Activated naive CD4-positive, alpha-beta T cell treated with anti-CD3 and anti-CD28 coated beads, Interleukin-2, amount 50 U/mL, for 72 hours (primary cell): ENCODE measurements at places on chromosomes 3 and 15.

DNA sequence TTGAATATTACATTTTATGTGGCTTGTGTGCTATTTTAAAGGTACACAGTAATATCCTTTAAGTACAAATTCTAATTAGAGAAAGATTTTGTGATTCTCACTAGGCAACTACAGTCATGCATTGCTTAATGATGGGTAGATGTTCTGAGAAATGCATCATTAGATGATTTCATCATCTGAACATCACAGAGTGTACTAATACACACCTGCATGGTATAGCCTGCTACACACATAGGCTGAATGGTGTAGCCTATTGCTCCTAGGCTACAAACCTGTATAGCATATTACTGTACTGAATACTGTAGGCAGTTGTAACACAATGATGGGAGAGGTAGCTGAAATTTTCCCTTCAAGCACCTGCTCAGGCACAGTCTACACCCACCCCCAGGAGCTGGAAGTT is 217.4 kb upstream of the EOMES start:
- no peak for DNase-seq

- DNase-seq = no peak
These were observed 288.6 kb downstream of the UACA start for GRCh38 chr15:70474471-70475406.

DNA sequence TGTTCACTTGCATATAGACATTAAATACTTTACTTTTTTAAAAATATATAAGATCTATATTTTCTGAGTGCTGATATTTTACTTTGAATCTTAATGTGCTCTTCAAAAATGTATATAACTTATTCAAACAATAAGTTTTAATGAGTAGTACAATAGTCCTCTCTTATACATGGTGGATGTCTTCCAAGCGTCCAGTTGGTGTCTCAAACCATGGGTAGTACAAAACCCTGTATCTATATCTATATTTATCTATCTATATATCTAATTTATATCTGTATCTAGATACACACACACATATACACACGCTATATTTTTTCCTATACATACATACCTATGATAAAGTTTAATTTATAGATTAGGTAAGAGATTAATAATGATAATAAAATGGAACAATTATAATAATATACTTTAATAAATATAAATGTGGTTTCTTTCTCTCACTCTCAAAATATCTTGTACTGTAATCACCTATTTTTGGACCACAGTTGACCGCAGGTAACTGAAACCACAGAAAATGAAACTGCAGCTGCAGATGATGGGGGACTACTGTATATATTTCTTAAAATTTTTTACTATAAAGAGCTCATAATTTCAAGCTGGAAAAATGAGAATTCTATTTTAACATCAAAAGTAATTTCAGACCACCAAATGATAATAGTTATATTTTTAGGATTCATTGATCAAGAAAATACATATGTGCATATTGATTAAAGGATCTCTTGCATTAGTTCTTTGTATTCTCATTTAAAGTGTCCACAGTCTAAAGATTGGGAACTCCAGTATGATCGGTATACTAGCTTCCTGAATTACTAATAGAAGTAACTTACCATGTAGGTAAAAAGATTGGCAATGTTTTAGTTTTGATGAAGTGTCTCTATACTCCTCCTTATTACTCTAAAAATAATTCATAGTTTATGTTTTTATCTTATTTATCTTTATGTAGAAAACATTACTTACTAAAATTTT is 215.1 kb upstream of the MLF1 start:
- no peak for DNase-seq

DNA sequence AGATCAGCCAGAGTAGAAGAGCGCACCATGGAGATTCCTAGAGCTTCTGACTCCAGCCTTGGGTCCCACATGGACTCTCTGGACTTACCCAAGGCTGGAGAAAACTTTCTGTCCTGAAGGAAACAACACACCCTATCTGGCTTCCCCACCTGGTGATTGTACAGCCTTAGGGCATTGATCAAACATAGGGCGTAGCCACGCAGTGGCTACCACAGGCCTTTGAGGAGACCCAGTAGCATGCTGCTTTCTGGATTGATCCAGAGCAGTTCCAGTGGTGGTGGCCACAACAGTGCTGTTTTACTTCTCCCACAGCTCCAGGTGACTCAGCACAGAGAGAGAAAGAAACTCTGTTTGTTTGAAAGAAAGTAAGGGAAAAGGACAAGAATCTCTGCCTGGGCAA is 23.5 kb downstream of the PYDC2 start:
- DNase-seq = no peak

GRCh38 chr3:133965013-133965570 is 64.6 kb downstream of the SLCO2A1 start:
- no peak for DNase-seq

- DNase-seq = no peak
These were observed 139.9 kb downstream of the DTWD1 start for GRCh38 chr15:49760749-49761148.

- DNase-seq = no peak
These were observed 125.9 kb upstream of the PHLDB2 start for GRCh38 chr3:111733154-111733553.

DNA sequence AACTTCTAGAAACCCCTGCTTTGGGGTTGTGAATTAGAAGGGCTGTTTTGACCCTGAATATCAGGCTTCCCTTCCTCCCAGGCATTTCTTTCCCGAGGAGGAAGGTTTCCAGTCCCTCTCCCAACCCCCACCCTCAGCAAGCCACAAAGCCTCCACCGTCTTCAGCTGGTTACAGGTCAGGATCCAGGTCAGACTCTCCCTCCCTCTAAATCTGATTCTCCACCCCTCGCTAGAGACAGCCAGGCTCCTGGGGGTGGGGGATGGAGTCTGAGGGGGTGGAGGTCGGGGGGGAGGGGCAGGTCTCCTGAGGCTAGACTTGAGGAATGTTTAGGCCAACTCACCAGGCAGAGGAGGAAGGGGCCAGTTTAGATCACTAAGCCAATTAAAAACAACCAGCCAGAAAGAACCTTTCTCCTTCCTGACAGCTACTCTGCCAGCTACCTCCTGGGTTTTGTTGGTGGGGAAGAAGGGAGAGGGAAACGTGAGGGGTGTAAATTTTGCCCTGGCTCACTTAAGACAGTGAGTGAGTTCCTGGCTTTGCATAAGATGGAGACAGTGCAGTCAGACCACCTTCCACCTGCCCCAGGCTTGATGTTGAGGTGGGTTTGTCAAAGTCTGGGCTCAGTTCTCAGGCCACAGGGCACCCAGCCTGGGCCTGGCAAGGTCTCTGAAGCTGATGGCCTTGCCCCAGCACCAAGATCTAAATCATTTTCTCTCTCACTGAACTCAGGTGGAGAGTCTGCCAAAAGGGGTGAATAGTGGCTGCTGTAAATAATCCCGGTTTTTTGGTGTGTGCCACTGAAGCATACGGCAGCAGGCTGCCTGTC is 19.5 kb downstream of the BMF start:
- no peak for DNase-seq

DNA sequence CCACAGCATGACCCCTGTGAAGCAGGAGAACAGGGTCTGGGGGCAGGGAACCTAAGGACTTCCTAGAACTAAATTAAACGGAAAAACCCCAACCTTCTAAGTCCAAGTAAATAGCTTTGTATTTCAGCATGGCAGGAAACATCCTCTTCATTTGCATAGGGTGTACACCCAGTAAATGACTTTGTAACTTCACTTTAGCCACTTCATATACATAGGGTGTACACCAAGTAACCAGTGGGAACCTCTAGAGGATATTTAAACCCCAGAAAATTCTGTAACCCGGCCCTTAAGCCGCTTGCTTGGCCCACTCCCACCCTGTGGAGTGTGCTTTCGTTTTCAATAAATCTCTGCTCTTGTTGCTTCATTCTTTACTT is 41.8 kb downstream of the FSD2 start:
- no peak for DNase-seq

GRCh38 chr3:12898290-12898964 is 57.1 kb upstream of the RPL32 start:
- DNase-seq = no peak

- DNase-seq = no peak
These were observed 122.4 kb downstream of the FOXP1 start for GRCh38 chr3:71461114-71461513.

DNA sequence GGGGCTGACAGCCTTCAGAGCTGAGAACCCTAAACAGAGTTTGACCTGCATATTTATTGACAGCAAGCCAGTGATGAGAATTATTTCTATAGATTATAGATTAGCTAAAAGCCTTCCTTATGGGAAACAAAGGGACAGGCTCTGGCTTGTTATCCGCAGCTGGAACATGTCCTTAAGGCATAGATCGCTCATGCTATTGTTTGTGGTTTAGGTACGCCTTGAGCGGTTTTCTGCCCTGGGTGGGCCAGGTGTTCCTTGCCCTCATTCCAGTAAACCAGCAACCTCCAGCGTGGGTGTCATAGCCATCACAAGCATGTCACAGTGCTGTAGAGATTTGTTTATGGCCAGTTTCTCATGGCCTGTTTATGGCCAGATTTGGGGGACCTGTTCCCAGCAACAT is 10.2 kb upstream of the FAH start:
- DNase-seq = no peak

GRCh38 chr3:28576614-28577200 is 228.1 kb upstream of the AZI2 start:
- DNase-seq = no peak

DNA sequence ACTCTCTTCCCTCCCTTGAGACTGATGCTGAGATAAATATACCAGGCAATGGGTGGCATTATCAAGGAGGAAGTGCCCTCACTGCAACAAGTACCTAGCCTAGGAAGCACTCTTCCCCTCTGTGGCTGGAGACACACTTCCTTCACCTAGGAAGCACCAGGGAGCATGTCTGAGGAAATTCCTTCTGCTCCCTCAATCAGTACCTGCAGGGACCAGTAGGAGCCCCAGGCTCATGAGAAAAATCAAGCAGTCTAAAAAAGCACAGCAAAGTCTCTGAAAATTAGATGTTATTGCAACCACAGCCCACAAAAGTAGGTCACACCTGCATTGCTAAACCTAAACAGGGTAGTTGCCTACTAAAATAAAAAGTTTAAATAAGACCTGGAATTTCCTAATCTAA is 78.2 kb upstream of the TRPM1 start:
- DNase-seq = no peak
